ENCODE measurements at places on chromosomes 6 and 20.

DNA sequence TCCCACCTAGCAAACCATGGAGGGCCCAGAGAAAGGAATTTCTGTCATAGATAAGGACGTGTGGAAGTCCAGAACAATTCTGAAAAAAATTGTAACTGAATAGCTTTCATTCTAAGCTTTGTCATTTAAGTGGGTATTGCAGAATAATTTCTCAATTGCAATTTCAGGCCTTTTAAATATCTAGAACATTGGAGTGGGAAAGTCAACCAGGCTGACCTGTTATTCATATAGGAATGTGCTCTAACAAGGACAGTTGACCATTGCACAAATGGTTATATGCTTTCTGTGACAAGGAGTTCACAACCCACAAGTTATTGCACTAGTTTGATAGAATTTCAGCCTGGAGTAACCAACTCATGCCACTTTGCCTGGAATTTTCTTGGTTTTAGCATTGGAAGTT lies 53.4 kb upstream of the OLIG3 start:
- no peak for DNase-seq

DNA sequence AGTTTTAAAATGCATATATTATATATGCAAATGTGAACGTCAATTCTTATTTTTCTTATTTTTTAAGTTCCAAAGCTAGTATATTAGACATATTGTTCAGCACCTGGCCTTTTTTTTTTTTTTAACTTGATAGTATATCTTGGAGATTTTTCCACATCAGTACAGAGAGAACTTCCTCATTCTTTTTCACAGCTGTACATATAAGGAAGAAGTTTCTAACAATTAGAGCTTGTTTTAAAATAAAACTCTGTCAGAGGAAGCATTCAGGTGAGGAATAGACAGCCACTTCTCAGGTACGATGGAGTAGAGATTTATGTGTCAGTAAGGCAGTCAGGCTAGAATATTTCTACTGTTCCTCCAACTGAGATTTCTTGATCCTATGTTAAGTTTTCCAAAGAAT lies 233.1 kb upstream of the SUPT3H start:
- DNase-seq = no peak

- DNase-seq = no peak
Observed at GRCh38 chr6:96611342-96611991, 48.5 kb downstream of the FHL5 start.

DNA sequence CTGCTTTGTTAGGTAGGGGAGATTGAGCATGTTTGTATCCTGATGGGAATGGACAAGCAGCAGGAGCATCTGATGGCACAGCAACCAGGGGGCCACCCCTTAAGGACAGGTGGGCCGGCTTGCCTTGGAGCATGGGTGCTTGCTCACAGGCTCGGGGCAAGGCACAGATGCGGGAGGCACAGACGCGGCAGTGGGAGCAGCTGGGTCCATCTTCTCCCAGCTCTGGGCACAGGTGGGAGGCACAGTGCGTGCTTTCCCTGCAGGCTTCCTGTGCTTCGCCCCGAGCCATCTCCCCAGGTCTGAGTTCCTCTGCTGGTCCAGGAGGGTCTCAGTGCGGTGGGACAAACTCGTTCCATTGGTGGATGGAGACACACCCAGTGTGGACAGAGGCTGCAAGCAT lies 73.6 kb upstream of the BHLHE23 start:
- DNase-seq = no peak

- no peak for DNase-seq
Observed at GRCh38 chr6:123363912-123364311, 272.8 kb downstream of the TRDN start.

- DNase-seq = no peak
Observed at GRCh38 chr20:54467622-54468021, 7.8 kb upstream of the DOK5 start.

All from right lung (tissue), 10 donors.